ENCODE measurements at places on chromosomes 4 and X.

- no peak for DNase-seq
Observed at GRCh38 chr4:11701966-11702725, 273.5 kb upstream of the HS3ST1 start.

GRCh38 chrX:134712272-134712671, 54.0 kb upstream of the PLAC1 start:
- DNase-seq, result no peak

- DNase-seq, result no peak
Observed at GRCh38 chr4:176587920-176588319, 204.8 kb downstream of the VEGFC start.

GRCh38 chr4:108556588-108557200, 63.7 kb upstream of the RPL34 start:
- no peak for DNase-seq

DNA sequence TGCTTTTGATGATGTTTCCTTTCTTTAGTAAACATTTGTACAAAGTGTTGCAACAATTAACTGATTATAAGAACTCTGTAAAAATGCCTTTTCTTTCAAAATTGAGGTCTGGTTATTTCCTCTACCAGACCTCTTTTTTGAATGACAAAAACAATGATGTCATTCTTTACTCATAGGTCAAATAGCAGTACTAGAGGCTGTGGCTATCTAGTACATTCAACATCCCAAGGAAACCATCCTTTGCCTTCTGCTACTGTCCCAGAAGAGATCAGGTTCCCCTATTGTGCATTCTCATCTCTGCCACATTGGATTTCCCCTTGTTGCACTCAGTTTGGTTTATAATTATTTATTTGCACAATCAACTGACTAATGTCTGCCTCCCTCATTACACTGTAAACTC, 19.1 kb upstream of the MAD2L1 start:
- no peak for DNase-seq

DNA sequence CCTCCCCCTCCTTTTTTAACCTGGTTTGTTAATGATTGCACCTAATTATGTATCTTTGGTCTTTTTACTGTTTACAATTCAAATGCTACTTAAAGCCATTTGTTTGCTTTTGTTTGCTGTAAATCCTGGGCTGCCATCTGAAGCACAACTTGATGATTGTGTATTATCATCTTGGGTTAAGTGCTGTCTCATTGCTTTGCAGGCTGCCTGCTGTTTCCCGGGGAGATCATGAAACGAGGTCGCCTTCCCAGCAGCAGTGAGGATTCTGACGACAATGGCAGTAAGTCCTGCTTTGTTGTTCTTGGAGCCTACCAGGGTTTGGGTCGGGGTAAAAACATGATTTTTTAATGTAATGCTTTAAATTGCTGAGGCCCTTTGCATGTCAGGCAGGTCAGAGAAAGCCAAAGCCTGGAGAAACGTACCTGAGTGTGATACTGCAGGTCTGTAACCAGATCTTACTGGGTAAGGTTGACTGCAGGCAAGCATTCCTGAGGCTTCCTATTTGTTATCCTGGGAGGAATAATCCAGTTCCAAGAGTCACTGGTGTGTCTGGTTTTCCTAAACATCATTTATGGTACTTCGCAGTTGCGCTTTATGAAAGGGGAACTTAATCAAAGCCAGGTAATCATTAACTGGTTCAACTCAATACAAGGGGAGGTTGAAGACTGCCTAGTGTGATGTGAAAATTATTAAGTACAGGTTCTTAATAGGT, 22.2 kb downstream of the JADE1 start:
- no peak for DNase-seq

- no peak for DNase-seq
Observed at GRCh38 chr4:38911257-38911656, 43.7 kb downstream of the FAM114A1 start.

Measured in RPMI7951 (cell line).